ENCODE measurements at places on chromosomes 12 and 14. TPM values are rescaled to one million over a fixed set of nuclear protein-coding genes. Genes with fewer than 3 reads are reported as not detected.
A peak's percentile ranks its signal among the peaks of the same experiment; 100 is the strongest.

ANKRD33 gene
- not detected for total RNA-seq

SLC38A6 gene
- 3.1 TPM for total RNA-seq

DNA sequence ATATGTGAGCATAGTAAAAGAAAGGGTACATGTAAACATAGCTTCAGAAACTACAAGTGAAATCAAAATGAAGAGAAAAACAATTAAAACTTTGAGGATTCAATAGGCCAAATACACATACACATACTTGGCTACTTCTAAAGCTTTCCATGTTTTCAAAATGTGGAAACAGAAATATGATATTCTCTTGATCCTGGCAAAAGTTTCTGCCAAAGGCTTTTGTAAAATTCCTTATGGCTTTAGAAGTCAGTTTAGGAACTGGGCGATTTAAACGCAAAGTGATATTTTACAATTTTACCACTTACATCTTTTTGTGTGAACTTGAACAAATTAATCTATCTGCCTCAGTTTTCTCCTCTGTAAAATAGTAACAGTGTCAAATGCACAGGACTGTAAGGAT lies 756.4 kb downstream of the C12orf50 start:
- no peak for DNase-seq

TSPAN11 gene
- 0.93 TPM for total RNA-seq

TAC3 gene
- total RNA-seq = not detected

CPM gene
- total RNA-seq = 45.2 TPM

DNA sequence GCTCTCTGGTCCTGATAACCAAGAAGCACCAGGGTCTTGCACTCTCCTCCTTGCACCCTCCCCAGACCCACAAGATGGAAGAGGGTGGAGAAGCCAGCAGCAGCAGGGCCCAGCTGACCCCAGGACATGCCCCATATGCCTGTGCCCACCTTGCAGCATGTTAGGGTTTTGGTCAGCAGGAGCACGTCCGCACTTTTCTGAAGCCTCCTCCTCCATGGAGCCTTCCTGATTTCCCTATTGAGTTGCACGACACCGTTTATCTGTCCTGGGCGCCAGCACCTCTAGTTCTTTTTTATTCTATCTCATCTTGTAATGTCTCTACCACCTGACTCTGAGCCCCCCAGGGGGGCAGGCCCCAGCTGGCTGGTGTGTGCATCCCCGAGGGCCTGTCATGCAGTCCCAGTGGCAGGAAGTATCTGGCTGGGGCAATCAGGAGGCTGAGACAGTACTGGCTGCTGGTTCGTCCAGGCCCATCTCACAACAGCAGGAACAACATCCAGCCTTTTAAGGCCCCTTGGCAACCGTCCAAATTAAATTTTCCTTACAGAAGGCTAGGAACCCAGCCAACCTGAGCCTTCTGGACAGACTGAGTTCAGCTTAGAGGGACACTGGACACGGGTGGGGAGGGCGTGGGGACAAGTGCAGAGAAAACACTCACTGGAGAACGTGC lies 39.6 kb downstream of the CCDC85C start:
- peak; percentile 80 for DNase-seq

DNA sequence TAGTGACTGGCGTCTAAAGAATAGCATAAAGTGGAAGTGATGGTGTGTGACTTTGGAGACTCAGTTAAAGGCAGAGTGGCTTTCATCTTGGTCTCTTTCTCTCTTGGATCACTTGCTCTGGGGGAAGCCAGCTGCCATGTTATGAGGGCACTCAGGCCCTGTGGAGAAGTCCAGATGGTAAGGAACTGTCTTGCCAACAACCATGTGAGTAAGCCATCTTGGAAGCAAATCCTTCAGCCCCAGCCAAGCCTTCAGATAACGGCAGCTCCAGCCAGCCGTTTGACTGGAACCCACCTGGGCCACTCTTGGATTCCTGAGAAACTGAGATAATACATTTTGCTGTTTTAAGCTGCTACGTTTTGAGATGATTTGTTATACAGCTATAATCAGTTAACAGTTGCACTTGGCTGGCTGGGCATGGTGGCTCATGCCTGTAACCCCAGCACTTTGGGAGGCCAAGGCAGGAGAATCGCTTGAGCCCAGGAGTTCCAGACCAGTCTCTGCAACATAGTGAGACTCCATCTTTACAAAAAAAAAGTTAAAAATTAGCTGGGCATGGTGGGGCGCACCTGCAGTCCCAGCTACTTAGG lies 7.7 kb upstream of the LRRC23 start:
- DNase-seq = no peak

GRCh38 chr14:75769047-75769685 lies 108.1 kb downstream of the TTLL5 start:
- DNase-seq = no peak

DNA sequence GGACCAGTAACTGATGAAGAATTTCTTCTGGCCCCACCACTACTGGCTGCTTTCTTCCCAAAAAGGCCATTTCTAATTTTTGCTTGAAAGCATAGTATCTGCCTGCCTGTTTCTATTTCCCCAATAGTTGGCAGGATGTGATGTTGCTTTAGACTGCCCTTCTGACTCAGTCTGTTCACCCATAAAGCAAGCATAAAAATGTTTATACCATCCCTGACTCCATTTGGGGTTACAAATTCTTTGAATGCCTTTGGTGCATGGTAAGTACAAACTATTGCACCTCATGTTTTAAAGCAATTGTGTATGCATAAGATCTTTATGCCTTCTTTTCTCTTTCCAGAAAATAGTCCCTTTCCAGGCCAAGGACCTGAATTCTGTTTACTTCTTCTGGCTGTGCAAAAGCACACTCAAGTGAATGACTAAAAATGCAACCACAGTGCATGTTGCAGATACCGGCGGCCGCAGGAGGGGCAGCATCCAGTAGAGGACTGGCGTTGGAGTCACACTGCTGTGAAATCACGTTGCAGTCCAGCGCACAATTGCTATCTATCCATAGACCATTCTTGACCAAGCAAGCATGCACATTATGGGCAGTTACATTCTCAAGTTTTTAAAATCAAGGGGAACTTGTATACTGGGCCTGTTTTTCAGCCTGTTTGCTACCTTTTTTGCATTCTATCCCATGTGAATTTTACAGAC lies 82.4 kb downstream of the SLC5A8 start:
- no peak for DNase-seq

KLRC1 gene
- total RNA-seq = not detected

GRCh38 chr12:108335349-108336119 lies 3.6 kb downstream of the CMKLR1 start:
- no peak for DNase-seq

GRCh38 chr12:57092529-57092862 lies 3.6 kb downstream of the NAB2 start:
- peak; percentile 43 for DNase-seq

GRCh38 chr12:2583091-2583497 lies 211.7 kb upstream of the FKBP4 start:
- DNase-seq = peak; percentile 71

GRCh38 chr12:52121824-52122539 lies 42.5 kb downstream of the SMIM41 start:
- DNase-seq = peak; percentile 74

FAM161B gene
- total RNA-seq = 1.3 TPM

GRCh38 chr14:36827861-36828260 lies 166.2 kb downstream of the PAX9 start:
- DNase-seq = no peak

DNA sequence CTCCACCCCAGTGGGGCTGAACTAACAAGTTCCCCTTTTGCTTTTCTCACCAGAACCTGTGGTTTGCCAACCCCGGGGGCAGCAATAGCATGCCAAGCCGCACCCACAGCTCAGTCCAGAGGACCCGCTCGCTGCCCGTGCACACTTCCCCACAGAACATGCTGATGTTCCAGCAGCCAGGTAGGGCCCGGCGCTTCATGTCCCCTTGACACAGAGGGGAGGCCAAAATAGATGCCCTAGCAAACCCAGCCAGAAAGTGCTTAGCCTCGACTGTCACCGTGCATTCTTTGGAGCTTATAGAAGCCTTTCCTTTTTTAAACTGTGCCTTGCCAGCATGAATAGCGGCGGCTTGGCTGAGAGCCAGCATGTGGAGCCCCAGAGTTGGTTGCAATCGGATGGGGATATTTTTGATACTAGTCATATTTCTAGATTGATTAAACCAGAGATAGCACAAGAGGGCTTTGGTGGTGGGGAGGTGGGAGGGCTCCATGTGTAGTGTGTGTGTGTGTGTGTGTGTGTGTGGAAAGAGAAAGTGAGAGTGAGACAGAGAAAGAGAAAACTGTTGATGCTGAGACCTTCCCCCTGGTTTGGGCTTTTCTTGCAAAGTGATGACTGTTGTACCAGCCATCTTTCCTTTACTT lies 126.1 kb downstream of the GCH1 start:
- DNase-seq = peak; percentile 49

TMCC3 gene
- total RNA-seq = 2.6 TPM

GRCh38 chr12:22971701-22972191 lies 346.8 kb downstream of the ETNK1 start:
- no peak for DNase-seq

GRCh38 chr14:64119980-64120379 lies 174.2 kb downstream of the ESR2 start:
- DNase-seq = no peak

ANO4 gene
- 0.35 TPM for total RNA-seq

DNA sequence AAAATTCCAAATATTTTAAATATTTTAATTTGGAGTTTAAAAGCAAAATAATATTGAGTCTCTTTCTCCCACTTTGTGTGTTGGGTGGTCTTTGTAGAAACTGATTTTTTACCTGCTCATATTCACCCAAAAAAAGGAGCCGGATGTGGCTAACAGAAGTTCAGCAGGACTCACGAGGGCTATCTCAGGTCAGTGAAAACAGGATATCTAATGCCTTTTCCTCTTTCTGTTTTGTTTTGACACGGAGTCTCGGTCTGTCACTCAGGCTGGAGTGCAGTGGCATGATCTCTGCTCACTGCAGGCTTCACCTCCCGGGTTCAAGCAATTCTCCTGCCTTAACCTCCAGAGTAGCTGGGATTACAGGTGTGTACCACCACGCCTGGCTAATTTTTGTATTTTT lies 30.8 kb downstream of the COA8 start:
- DNase-seq = no peak

DNA sequence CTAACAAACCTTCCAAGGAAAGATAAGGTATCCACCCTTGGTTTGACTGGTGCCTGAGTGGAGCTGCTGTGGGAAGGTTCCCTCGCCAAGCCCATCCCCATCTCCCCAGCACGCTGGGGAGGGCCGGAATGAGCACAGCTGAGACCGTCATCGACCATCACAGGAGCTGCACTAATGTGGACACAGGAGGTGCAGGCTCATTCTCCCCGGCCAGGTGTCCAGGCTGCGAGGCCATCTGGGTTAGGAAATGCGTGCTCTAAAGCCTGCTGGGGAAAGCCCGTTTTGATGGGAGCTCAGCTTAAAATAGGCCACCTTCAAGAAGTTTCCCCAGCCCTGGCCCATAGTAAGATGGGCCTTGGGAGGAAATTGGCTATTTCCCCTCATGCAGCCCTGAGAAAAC lies 35.2 kb upstream of the FOXN3 start:
- DNase-seq = no peak

DNA sequence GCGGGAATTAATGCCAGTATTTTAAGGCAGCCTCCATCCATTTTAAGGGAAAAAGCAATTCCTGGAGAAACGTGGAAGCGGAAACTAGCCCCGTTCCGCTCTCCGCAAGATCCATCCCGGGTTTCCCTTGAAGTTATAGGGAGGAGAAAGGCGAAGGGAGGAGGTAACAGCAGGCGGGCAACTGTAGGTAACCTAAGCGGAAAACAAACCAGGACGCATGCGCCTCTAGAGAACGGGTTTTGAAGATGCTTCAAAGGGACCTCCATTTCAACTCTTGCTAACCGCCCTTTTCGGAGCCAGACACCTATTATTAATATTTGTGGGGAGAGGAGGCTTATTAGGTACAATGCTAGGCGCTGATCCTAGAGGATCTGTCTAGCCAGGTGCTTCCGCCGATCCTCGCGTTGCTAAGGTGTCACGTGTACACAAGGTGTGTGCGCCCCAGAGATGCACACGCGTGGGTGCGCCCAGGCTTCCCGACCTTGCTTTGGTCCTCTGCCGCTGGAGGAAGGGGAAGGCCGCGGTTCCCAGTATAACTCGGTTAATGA lies 6.2 kb downstream of the TBX5 start:
- no peak for DNase-seq

IFNG-AS1 gene
- not detected for total RNA-seq

- DNase-seq = peak; percentile 35
These were observed 12.3 kb upstream of the APOF start for GRCh38 chr12:56374726-56375597.

GRCh38 chr12:131583090-131583712 lies 127.7 kb upstream of the SFSWAP start:
- DNase-seq = no peak

TESPA1 gene
- total RNA-seq = 0.45 TPM

DIO3 gene
- total RNA-seq = 0.13 TPM

DNA sequence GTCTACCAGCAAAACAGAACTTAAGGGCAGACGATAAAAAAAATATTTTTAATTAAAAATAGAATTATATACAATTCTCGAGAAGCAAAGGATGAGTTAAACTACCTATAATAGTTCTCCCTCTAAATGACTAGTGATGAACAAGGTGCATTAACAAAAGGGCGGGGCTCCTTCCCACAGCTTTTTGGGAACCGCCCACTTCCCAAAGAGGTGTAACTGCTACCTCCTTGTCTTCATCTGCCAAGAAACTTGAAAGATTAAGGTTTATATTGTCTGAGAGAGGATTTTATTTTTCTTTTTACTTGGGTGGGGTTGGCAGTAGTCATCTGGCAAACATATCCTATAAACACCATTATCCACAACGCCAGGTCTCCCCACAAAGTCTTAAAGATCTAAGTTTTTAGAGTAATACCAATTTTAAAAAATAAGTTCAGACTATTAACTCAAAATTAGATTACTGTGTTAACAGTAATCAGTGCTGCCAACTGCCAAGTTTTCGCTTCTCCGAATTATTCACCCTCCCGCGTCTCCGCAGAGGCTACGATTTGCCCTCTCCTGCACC lies 938 bp downstream of the RALGAPA1 start:
- no peak for DNase-seq

GRCh38 chr12:11136075-11136474 lies 1.6 kb upstream of the TAS2R30 start:
- DNase-seq = no peak

- DNase-seq = no peak
These were observed 822.8 kb downstream of the GALC start for GRCh38 chr14:87170179-87170578.

PZP gene
- total RNA-seq = 0.70 TPM

- peak; percentile 87 for DNase-seq
These were observed at the start of gene G2E3 for GRCh38 chr14:30558675-30559555. Gene G2E3, plus strand, starts transcription at chr14:30559158. Its CDS starts 21,922 bp downstream, at chr14:30581080.

IL26 gene
- total RNA-seq = not detected

GRCh38 chr12:106249411-106250135 lies 1.8 kb upstream of the CKAP4 start:
- no peak for DNase-seq

RASSF9 gene
- total RNA-seq = 0.93 TPM

ALDH2 gene
- 1,121 TPM for total RNA-seq

- no peak for DNase-seq
These were observed 49.7 kb downstream of the SYNE2 start for GRCh38 chr14:63902375-63902976.

- no peak for DNase-seq
These were observed 31.9 kb downstream of the FOS start for GRCh38 chr14:75310295-75311111.

Data from left lobe of liver (tissue), 2 donors.